Effector memory CD8-positive, alpha-beta T cell (primary cell): ENCODE measurements at places on chromosomes 2 and 18.

DNA sequence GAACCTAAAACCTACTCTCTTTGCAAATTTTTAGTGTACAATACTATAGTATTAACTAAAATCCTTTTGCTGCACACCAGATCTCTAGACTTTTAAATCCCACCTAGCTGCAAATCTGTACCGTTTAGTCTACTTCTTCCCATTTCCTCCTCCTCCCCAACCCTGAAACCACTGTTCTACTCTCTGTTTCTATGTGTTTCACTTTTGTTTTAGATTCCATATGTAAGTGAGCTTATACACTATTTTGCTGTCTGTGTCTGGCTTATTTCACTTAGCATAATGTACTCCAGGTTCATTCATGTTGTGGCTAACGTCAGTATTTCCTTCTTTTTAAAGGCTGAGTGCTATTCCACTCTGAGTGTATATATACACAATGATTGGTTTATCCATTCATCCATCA is 18.4 kb upstream of the DSC2 start:
- no peak for DNase-seq

DNA sequence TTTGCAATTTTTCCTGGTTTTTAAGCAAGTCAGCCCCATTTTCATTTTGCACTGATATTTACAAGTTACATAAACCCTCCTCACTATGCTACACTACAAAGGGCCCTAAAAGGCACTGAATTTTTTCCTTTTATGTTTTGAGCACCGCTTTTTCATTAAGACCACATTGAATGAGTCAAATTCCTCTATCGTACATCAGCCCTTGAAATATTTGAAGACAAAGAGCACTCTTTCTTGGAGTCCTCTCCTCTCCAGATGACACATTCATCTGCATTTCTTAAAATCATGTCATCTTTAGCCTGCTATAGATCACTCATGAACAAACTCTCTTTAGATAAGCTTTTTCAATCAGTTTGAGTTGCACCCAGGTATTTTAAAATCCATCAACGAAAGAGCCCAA is 306.6 kb upstream of the SOX11 start:
- DNase-seq = no peak

GRCh38 chr2:24365826-24366225 is 5.5 kb upstream of the ITSN2 start:
- DNase-seq = no peak

GRCh38 chr2:178114462-178114861 is 2.2 kb downstream of the RBM45 start:
- DNase-seq = no peak

- DNase-seq = no peak
These were observed 417.2 kb downstream of the CDH7 start for GRCh38 chr18:66167829-66168684.

DNA sequence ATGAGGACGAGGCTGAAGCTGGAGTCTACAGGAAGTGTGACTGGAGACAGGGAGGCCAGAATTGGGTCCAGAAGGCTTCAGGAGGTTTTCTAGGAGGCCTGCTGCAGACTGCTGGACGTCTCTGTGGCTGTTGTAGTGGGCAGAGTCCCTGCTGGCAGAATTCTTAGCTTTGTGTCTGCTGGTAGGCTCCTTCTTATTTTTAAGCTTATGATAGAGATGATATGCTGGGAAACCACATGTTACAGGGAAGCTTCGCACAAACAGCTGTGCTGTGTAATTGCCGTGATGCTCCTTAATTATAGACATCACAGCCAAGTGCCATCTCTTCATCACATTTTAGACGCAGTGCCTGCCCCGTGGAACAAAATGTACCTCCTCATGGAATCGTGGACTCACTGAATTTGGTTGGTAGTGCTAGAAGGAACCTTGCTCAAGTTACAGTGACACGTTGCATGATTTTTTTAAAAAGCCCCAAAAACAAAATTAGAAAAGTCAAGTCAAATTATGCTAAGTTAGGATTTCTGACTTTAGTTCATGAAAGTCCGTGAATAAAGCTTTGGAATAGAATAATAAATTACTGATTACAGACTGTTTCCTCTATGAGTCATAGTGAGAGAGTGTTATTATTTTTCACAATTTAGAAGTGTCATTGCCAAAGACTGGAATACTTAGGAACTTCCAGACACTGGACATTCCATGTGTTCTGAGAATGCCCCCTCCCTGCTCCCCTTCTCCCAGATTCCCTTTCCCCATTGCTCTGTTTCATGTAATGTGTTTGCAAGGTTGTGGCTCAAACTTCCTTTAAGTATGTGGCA is 144.1 kb downstream of the FHOD3 start:
- no peak for DNase-seq

- no peak for DNase-seq
These were observed 61.6 kb downstream of the BMP10 start for GRCh38 chr2:68809324-68810240.

DNA sequence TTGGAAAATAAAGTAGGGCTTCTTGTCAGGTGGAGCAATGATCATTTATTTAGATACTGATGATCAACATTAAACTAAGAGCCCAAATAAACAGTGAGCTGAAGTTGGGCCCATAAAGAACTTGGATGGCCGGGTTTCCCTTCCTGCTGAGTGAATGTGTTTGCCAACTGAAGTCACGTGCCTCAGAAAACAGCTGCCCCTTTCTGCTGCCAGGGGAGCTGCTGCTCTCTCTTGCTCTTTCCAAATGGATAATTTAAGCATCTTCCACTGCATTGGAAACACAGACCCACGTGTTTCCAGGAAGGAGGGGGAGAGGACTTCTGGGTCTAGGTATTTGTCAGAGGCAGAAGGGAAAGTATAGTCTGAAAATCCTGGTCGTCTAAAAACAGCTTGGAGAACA is 22.9 kb upstream of the NCKAP5 start:
- DNase-seq = no peak

DNA sequence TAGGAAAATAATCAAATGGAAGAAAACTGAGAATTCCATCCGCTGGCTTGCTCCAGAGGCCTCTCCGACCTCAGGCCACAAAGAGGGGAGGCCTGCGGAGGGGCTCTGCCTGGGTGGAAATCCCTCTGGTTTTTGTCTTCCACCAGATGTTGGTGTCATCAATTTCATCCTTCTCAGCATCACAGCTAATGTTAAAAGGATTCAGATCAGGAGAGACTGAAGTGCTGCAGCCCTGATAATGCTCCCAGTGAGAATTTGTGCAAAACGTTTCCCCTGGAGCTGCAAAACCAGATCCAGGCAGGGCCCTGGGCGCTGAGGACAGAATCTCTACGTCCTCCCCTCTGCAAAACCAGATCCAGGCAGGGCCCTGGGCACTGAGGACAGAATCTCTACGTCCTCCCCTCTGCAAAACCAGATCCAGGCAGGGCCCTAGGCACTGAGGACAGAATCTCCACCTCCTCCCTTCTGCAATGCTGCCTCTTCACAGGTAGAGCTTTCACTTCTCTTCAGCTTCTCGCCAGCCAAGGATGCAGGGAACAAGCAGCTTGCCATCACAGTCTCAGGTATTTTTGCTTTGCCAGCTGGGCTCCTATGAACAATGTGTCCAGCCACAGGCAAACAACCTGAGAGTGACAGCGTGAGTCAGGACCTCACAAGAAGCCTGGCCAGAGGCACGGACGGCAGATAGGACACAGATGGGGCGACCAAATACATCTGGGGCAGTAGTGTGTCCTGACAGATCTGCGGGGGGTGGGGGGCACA is 81.2 kb downstream of the TMEM18 start:
- no peak for DNase-seq

- DNase-seq = no peak
These were observed 60.0 kb downstream of the NXPH2 start for GRCh38 chr2:138720035-138720838.

- peak; percentile 46 for DNase-seq
These were observed 1.7 kb downstream of the TMSB10 start for GRCh38 chr2:84906900-84907714.

GRCh38 chr2:43269074-43269572 is 42.7 kb upstream of the ZFP36L2 start:
- DNase-seq = no peak
